NCI-H1417 treated with DMSO at 0.1 percent for 48 hours (cell line): ENCODE measurements at places on chromosomes 13 and 19.

DNA sequence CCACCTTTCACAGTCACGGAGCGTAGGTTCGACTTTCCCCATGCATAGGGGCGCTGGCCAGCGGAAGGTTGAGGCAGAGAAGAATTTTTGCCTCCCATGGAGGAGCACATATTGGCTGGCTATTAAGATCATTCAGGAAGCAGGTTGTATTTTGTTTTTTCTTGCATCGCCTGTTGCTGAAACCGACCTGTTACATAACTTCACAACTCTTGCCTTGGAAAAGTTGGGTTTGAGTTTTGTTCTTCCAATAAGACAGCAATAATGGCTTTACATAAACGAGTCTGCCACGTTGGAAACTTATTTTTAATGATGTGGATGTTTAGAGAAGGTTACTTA, 1.4 kb downstream of the UPF1 start:
- no peak for DNase-seq

DNA sequence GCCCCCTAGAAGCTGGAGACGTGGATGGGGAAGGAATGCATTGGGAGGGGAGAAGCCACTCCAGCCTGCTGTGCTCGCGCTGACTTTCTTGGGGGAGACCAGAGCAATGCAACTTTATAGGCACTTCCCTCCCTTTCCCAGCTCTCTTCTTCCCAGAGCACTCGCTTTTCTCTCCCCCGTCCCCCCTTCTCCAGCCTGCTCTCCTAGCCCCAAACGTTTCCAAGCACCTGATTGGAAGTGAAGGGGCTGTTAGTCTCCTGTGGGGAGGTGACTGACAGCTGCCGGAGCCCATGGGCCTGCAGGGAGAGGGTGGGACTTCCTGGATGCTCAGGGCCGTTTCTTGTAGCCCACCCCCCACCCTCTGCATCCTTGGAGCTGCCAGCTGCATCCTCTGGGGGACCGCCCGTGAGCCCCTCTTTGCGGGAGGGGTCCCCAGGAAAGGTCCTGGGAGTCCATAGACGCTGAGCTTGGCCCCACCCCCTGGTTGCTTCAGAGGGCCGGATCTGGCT, 2.5 kb downstream of the HDGFL2 start:
- no peak for DNase-seq

GRCh38 chr19:32580353-32580900, 563 bp upstream of the PDCD5 start:
- no peak for DNase-seq

DNA sequence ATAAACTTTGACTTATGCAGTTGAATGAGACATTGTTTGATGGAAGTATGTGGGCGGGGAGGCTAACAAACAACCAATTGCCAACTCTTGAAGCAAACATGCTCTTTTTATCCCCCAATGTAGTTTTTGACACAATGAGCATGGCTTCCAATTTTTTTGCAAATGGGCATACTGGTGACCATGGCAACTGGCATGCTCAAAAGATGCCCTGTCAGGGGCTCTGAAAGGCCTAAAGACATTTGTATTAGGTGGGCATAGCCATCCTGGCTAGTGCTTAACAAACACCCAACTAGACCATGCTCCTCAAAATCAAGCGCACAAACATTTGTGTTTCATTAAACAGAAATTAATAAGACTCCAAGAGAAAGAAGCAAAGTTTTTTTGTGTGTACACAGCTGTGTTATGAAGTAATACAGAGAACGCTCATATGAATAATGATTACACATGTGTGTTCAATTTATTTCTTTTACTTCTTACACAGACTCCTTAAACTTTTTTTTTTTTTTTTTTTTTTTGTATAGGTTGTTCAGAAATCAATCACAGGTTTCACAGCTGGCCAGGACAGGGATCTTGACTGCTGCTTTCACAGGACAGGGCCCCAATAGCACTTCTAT, 95.6 kb downstream of the DLEU7 start:
- DNase-seq = no peak

- no peak for DNase-seq
Observed at GRCh38 chr13:104014803-104015645, 948.8 kb upstream of the SLC10A2 start.

- no peak for DNase-seq
Observed at GRCh38 chr13:64455124-64455523, 2775.0 kb downstream of the PCDH9 start.

DNA sequence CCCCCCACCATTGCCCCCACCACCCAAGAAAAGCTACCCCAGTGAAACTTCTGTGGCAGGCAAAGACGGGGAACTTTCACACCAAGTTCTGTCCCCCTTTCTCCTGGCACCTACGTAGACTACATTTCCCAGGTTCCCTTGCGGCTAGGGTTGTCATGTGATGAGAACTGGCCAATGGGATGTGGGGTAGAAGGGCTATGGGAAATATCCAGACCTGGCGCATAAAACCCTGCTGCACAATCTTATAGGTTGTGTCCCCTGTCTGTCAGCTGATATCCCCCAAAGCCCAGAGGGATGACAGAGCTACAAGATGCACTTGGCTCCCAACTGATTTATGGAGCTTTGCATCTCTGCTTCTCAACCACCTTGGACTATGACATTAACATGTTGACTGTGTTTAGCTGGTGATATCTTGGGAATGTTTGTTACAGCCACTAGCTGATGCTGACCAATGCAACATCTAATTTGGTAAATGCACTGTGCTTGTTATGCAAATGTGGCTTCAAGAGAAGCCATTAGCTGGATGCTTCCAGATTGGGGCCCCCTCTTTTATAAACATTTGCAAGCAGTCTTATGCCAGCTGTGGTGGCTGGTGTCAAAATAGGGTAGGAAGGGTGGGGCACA, 6.1 kb downstream of the SH2D3A start:
- DNase-seq = no peak

GRCh38 chr13:24618011-24618955, 61.9 kb upstream of the ATP12A start:
- DNase-seq = no peak

DNA sequence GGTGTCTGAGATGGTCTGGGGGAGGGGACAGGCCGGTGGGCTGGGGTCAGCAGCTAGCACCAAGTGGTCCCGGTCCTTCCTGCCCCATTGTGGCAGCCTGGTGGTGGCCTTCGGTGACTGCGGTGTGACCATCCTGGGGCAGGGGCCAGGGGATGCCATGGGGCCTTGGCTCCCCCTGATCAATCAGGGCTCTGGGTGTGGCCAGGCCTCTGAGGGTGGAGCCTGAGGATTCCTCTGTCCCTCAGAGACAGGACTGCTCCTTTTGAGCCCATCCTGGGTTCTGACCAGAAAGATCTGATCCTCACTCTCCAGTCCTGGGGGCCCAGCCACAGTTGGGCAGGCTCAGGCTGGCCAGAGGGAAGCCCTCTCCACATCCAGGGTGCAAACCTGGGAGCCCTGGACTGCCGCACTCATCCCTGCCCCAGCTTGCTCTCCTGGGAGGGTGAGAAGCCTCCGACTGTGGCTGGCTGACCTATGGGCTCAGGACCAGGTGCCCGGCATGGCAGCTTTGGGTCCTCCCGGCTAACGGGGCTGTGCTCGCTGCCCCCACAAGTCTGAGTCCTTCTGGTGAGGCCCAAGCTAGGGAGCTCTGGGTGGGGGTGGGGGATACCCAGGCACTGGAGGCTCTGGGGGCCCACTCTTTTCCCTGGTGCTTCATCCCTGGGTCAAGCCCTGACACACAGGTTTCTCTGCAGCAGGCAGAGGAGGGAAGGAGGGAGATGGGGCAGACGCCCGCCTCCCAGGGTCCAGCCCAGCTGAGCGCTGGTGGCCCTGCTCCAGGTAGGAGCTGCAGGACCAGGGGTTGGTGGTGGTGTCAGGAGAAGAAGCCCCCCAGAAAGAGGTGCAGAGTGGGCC, 59.5 kb downstream of the IER2 start:
- DNase-seq = no peak

GRCh38 chr19:15072930-15073647, 8.9 kb upstream of the OR1I1 start:
- DNase-seq = no peak

GRCh38 chr19:47398707-47399597, 20.4 kb downstream of the MEIS3 start:
- no peak for DNase-seq

- DNase-seq = no peak
Observed at GRCh38 chr13:72097568-72097967, 230.6 kb upstream of the DACH1 start.
